Immature natural killer cell (primary cell): ENCODE measurements at places on chromosomes 12 and 14. TPM values are rescaled to one million over a fixed set of nuclear protein-coding genes. Genes with fewer than 3 reads are reported as not detected.

The GRIP1 gene
- 0.31 TPM for polyA plus RNA-seq

The SLC25A47 gene
- polyA plus RNA-seq, result not detected

The RFLNA gene
- polyA plus RNA-seq, result not detected

The RGS6 gene
- polyA plus RNA-seq, result 0.34 TPM

The PMCH gene
- polyA plus RNA-seq, result not detected

The SIX6 gene
- polyA plus RNA-seq, result not detected

The C14orf180 gene
- not detected for polyA plus RNA-seq

The JPH4 gene
- polyA plus RNA-seq, result not detected

The PLEK2 gene
- polyA plus RNA-seq, result not detected

The TCL1B gene
- polyA plus RNA-seq, result not detected

The ACIN1 gene
- 15.0 TPM for polyA plus RNA-seq

The TBC1D30 gene
- 5.8 TPM for polyA plus RNA-seq

The SHMT2 gene
- 43.1 TPM for polyA plus RNA-seq

The OR11G2 gene
- polyA plus RNA-seq, result not detected

The CDCA3 gene
- polyA plus RNA-seq, result 0.99 TPM

The PAH gene
- polyA plus RNA-seq, result not detected

The SLC24A4 gene
- polyA plus RNA-seq, result 0.05 TPM

The KCNA5 gene
- not detected for polyA plus RNA-seq

The DBX2 gene
- not detected for polyA plus RNA-seq

The GXYLT1 gene
- 3.1 TPM for polyA plus RNA-seq

The NTN4 gene
- polyA plus RNA-seq, result not detected

The WBP11 gene
- 27.1 TPM for polyA plus RNA-seq

The MFAP5 gene
- not detected for polyA plus RNA-seq

The KRT8 gene
- polyA plus RNA-seq, result not detected

The FAIM2 gene
- 0.77 TPM for polyA plus RNA-seq

The SLCO1B1 gene
- not detected for polyA plus RNA-seq

The CAPZA3 gene
- polyA plus RNA-seq, result not detected

The CHST11 gene
- polyA plus RNA-seq, result 78.4 TPM

The SMIM41 gene
- polyA plus RNA-seq, result not detected

The RNASE7 gene
- polyA plus RNA-seq, result not detected

The CCDC38 gene
- polyA plus RNA-seq, result not detected

The SLCO1A2 gene
- not detected for polyA plus RNA-seq

The TMEM132D gene
- polyA plus RNA-seq, result 0.06 TPM

The LIN52 gene
- polyA plus RNA-seq, result 16.3 TPM

The NPFF gene
- polyA plus RNA-seq, result not detected

The DNAI7 gene
- not detected for polyA plus RNA-seq

The TTC6 gene
- not detected for polyA plus RNA-seq

The ASB2 gene
- polyA plus RNA-seq, result 1.4 TPM

The GZMH gene
- 1,459 TPM for polyA plus RNA-seq

The ANKRD33 gene
- polyA plus RNA-seq, result not detected

The KLRG1 gene
- polyA plus RNA-seq, result 308 TPM

The RPL10L gene
- polyA plus RNA-seq, result not detected

The STON2 gene
- not detected for polyA plus RNA-seq

The NGDN gene
- polyA plus RNA-seq, result 52.3 TPM

The NOS1 gene
- not detected for polyA plus RNA-seq
